ENCODE measurements at places on chromosomes 6 and 20.
A peak's percentile ranks its signal among the peaks of the same experiment; 100 is the strongest.

DNA sequence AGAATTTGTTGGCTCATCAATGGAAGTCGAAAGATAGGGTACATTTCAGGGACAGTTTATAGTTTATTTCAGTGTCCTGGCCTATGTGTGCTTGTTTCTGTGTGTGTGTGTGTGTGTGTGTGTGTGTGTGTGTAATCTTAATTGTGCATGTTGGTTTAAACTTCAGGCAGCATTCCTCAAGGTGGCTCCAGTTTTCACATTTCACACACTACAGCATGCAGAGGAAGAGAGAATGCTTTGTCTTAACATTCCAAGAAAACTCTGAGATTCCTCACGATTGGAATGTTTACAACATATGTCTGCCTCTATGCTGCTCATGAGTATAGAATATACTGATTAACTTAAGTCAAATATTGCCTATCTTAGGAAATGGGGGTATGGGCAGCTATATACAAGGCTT, 332.6 kb upstream of the EPHA7 start:
- no peak for DNase-seq

DNA sequence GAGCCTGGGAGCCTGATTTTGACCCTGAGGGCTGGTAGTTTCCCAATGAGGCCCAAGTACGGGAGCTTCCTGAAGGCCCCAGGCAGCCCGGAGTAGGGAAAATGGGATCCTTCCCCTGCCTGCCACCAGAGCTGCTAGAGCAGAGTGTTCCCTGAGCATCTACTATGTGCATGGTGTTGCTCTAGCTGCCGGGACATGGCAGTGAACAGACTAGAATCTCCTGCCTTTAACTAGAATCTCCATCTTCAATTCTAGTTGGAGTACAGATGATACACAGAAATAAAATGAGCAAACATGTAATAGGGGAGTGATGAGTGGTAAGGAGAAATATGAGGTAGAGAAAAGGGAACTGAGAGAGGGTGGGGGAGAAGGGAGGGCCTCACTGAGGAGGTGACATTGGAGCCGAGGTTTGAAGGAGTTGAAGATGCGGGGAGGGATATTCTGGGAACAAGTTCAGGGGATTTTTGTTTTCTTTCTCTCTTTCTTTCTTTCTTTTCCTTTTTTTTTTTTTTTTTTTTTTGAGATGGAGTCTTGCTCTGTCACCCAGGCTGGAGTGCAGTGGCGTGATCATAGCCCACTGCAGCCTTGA, 18.5 kb downstream of the VSTM2L start:
- DNase-seq, result no peak

DNA sequence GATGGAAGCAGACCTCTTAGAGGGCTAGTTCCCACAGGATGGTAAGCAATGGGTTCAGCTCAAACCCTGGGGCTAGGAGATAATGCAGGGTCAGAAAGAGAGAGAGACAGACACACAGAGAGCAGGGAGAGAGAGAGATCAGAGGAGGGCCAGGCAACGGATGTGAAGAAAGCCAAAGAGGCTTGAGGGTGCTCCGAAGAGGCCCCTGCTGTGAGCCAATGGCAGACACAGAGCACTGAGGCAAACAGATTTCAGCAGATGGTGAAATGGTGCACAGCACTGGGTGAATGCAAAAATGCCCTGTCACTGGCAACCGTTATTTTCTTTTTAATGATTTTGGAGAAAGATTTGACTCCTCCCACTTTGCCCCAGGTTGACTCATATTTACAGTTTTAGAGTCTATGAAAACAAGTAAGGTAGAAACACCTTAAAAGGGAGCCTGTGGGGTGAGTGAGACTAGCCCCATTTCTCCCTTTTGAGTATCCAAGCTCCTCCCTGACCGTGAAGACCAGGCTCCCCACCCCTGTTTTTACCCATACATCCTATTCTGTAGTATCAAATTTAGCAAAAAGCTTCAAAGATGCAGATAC, 840 bp downstream of the DEFB132 start:
- no peak for DNase-seq

GRCh38 chr6:82183642-82184282, 63.8 kb downstream of the IBTK start:
- DNase-seq, result no peak

DNA sequence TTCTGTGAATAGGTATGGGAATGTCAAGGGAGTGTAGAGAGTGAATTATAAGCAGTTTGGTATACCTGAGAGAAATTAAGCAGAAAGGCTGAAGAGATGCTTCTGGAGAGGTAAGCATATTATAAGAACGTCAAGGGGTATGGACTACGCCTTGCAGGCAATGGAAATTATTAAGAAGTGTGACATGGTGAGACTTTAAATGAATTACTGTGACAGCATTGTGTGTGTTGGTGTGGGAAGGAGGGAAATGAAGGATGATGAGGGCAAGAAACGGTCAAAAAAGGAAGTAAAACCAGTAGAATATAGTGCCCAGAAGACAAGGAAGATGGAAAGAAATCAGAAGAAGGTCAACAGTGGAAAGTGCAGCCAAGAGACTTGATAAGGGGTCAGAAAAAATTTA, 5.9 kb downstream of the KHDRBS2 start:
- DNase-seq, result no peak

DNA sequence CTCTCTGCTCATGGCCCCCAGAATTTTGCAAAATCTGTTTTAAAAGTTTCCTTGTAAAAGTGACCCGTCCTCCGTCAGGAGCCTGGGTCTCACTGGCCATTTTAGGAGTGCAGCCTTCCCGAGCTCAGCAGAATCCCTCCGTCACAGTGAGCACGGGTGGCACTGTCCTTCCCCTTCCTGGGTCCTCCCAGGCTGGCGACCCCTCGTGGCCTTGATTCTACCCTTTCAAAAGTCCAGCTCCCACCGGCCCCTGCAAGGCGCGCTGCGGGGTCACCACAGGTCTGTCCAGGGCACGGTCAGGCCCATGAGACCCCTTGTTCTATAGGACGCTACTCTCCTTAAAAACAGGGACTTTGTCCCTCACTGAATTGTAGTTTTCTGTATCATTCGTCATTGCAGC, 112.7 kb downstream of the PSMB1 start:
- DNase-seq, result no peak

DNA sequence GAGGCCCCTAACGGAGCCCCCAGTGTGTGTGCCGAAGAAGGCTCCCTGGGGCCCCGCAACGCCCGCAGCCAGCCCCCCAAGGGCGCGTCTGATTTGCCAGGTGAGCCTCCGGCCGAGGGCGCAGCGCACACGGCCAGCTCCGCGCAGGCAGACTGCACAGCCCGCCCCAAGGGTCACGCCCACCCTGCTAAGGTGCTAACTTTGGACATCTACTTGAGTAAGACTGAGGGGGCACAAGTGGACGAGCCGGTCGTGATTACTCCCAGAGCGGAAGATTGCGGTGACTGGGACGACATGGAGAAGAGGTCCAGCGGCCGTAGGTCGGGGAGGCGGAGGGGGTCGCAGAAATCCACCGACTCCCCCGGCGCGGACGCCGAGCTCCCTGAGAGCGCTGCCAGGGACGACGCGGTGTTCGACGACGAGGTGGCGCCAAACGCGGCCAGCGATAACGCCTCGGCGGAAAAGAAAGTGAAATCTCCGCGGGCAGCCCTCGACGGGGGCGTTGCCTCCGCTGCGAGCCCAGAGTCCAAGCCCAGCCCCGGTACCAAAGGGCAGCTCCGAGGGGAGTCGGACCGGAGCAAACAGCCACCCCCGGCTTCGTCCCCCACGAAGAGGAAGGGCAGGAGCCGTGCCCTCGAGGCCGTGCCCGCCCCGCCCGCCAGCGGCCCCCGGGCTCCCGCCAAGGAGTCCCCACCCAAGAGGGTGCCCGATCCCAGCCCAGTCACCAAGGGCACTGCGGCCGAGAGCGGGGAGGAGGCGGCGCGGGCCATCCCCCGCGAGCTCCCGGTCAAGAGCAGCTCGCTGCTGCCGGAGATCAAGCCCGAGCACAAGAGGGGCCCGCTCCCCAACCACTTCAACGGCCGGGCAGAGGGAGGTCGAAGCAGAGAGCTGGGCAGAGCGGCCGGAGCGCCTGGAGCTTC, 117.0 kb downstream of the RTN4IP1 start:
- peak; percentile 62 for DNase-seq

GRCh38 chr6:144325232-144325631, 40.1 kb downstream of the UTRN start:
- DNase-seq, result no peak

- no peak for DNase-seq
These were observed 4.4 kb upstream of the PXDC1 start for GRCh38 chr6:3755637-3756545.

DNA sequence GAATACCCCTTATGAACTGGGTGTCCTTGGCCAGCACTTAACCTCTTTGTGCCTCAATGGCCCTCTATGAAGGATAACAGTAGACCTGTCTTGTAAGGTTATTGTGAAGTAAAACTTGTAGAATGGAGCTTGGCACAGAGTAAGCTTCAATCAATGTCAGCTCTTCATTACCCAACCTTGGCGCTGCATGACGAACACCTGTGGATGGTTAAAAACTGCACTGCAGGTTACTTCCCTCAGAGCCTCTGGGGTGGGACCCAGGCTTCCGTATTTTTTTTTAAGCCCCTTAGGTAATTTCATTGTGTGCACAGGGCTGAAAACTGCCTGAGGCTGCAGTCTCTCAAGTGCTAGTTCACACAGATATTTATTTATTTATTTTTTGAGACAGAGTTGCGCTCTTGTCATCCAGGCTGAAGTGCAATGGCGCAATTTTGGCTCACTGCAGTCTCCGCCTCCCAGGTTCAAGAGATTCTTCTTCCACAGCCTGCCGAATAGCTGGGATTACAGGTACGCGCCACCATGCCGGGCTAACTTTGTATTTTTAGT, 42.8 kb upstream of the SLC23A2 start:
- no peak for DNase-seq

- no peak for DNase-seq
These were observed 1.6 kb downstream of the CLPS start for GRCh38 chr6:35795453-35796071.

Data from T-helper 1 cell (primary cell).